T-helper 2 cell (primary cell): ENCODE measurements at places on chromosomes 16 and 17.

GRCh38 chr17:49553676-49554335 lies 21.9 kb upstream of the NXPH3 start:
- DNase-seq: no peak

- DNase-seq: no peak
Observed at GRCh38 chr17:42394838-42395237, 6.6 kb upstream of the STAT3 start.

DNA sequence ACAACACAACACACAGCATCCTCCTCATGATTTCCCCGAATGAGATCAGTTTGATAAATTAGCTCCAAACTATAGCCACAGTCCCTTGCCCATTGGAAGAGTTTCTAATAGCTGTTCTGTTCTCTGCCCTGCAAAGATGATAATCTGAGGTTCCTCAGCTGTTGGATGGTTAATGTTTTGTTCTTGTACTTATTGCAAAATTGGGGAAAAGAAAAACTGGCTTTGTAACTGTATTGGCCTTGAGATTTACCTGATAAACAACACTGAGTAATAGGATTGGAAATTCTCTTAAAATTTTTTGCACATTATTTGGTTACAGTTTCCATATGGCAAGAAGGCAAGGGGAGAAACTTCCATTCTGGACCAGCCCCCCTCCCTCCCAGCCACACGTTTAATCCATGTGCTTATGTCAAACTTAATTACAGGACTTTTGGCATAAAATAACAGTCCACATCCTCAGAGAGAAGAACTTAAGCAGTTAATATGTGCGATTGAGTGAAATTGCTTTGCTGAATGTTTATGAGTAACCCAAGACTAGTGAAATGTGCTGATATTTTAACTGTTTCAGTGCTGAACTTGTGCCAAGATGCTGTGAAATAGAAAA lies 119.1 kb upstream of the ZFHX3 start:
- DNase-seq: no peak

GRCh38 chr16:70416748-70417616 lies 21.9 kb downstream of the ST3GAL2 start:
- no peak for DNase-seq

DNA sequence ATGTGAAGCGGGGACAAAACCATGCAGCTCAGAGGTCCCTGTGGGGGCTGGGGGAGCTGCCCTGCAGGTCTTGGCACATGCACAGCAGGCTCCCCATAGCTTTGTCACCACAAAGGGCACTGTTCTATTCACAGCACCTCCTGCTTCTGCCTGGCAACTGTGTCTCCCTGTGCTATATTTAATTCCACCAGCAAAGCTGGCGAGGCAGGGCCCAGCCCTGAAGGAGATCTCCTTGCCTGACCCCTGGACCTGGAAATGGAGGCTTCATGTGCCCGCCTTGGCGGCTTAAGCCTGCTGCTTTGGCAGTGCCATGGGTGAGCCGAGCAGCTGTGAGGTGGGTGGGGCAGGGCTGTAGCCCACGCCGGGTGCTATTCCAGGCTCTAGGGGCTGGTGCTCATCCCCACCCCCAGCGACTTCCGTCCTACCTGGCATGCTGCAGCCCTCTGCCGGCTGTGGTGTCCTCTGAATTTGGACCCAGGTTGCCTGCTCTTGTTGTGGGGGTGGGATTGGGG lies 6.8 kb downstream of the LDHD start:
- no peak for DNase-seq

DNA sequence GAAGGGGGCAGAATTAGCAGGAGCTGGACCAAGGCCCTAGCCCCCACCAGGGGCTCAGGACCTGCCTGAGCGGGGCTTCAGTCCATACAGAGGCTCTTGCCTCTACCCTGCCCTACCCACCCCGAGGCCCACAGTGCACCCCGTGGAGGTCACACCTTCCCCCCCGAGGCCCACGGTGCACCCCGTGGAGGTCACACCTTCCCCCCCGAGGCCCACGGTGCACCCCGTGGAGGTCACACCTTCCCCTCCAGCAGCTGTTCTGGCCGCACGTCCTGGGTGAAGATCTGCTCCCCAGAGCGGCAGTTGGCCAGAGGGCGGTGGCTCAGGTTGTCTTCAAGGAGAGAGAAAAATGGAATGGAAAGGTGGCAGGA lies 11.4 kb downstream of the CASKIN2 start:
- DNase-seq: no peak

DNA sequence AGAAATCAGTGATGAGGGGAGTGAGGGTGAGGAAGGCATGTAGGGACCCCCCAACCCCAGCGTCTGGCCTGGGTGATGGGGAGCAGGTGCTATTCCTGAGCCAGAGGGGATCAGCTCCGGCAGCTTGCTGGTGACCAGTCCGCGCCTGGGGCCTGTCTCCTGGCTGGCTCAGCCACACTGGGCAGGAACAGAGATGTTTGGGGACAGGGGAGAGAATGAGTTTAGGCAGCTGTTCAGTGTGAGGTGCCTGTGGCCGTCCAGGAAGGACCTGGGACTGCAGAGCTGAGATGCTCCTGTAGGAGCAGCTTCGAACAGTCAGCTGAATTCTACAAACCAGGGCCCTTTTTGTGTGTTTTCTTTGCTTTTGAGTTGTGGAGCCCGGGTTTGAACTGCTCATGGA lies 23.2 kb upstream of the SPNS2 start:
- DNase-seq: no peak

- DNase-seq: no peak
Observed at GRCh38 chr17:48002266-48002915, 31.5 kb downstream of the CDK5RAP3 start.

DNA sequence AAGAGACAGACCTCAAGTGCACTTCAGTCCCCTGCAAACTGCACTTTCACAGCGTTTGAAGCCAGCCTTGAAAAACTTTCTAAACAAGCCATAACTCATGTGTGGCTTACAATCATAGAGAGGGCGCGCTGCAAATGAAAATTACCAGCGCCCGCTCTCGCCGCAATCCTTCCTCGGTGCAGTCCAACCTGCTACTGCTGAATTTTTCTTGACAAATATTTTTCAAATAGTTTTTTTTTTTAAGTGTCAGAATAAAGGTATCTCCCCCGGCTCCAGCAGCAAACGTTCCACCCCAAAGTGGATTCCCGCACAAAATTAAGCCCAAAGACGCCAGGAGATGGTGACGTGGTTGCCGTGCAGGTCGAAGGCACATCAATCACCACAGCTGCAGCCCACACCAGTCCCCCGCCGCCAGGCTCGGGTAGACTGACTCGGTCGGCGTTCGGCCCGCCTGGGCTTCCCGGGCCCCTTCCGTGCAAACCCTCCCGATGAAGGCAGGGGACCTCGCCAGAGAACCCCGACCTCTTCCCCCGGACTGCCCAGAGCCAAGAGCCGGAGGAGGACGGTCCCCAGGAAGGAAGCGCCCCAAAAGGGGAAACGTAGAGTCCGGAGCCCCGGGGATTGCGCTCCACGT lies 630 bp downstream of the GRB2 start:
- DNase-seq: peak; percentile 27
